HAP-1 (cell line): ENCODE measurements at places on chromosomes 11 and 22.

DNA sequence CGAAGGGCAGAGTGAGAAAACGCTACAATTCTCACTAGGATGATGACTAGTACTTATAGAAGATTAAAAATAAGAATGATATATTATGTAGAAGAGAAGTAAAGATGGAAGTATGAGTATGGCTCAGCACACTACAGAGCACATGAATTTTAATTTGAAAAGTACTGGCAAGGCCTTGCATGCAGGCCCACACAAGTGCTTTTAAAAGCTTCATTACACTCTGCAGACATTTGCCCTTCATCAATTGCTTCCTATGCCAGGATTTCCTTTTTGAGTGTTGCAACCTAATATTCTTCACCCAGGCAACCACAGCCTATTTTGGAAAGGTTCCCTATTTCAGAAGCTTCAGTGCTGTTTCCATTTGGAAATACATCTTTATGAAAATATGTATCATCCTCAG is 81.1 kb downstream of the LARGE2 start:
- no peak for DNase-seq

- no peak for DNase-seq
Observed at GRCh38 chr22:47275605-47276449, 513.4 kb downstream of the TBC1D22A start.

GRCh38 chr11:26675233-26675928 is 46.5 kb downstream of the SLC5A12 start:
- DNase-seq = no peak

- no peak for DNase-seq
Observed at GRCh38 chr11:27532652-27533325, 26.2 kb upstream of the LIN7C start.

- DNase-seq = no peak
Observed at GRCh38 chr11:41040474-41040873, 419.0 kb downstream of the LRRC4C start.

GRCh38 chr11:109304159-109304558 is 117.8 kb upstream of the C11orf87 start:
- no peak for DNase-seq

GRCh38 chr22:24427500-24428164 is at the start of gene ADORA2A:
ADORA2A (plus strand) TSS chr22:24427599; CDS start chr22:24433405, 5,806 bp downstream.
- no peak for DNase-seq

DNA sequence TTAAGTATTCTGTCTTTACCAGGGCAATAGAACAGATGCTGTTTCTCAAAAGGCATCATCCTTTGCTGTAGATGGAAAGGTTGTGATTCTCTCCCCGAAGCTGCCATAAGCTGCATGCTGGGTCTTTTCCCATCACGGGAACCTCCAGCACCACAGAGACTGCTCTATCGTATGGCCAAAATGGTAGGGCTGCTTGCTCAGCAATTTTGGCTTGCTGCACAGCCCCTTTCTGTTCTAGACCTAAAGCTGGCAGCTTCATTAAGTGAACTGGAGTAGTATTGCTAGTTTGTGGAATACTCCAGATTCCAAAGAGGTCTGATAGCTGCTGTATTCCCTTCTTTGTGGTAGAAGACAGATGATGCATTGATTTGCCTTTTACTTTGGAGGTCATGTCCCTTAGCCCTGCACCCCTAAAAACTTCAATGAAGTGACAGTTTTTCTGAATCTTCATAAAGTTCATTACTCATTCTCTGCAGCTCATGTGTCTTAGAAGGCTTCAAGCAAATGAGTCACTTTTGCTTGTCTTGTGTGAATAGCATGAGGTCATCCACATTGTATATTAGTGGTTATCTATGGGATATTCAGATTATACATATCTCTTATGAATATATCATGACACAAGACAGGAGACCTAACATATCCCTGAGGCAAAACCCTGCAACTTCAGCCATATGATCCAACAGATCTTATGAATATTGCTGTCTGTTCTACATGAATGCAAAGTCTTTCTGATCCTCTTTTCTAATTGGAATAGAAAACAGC is 245.3 kb downstream of the FAM76B start:
- no peak for DNase-seq

GRCh38 chr11:129637983-129638776 is 177.5 kb upstream of the TMEM45B start:
- no peak for DNase-seq

DNA sequence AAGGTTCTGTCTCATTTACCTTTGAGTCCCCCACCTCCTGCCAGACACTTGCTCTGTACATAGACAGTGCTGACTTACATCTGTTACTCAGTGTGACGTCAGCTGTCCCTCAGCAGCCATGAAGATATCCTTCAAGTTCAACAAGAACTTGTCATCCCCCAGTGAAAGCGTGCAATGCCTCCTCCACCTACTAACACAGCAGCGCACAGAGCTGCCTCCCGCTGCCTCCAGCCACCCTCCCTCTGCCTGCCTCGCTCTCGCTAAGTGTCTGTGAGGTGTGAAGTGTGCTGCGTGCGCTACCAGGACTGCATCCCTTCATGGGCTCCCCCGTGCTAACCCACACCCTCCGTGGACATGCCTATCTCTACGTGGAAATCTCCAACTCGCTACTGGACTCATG is 621.4 kb downstream of the BRD1 start:
- no peak for DNase-seq

DNA sequence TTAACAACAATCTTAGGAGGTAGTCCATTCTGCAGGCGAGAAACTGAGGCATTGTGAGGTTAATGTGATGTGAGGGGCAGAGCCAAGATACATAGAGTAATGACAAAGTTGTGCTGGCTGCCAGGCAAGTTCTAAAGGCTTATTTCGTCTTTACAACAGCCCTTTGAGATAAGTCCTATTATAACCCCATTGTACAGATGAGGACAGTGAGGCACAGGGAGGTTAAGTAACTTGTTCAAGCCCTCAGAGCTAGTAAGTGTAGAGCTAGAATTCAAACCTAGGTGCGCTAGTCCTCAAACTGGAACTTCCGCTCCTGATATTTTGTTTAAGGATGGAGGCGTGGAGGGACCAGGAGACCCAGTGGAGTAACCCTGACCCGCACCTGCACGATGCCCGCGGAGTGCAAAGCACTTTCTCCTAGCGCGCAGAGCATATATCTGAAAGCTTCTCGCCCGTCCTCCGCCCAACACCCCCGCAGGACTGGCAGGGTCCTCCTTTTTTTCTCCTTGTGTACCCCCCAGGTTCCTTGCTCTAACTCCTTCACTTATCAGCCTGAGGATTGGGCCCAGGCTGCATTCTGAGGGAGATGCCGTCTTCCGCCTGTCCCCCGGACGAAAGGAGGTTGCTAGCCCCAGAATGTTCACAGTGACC is 4.9 kb upstream of the FLI1 start:
- no peak for DNase-seq
